ENCODE measurements at places on chromosomes 1 and 21. TPM values are rescaled to one million over a fixed set of nuclear protein-coding genes. Genes with fewer than 3 reads are reported as not detected.

DNA sequence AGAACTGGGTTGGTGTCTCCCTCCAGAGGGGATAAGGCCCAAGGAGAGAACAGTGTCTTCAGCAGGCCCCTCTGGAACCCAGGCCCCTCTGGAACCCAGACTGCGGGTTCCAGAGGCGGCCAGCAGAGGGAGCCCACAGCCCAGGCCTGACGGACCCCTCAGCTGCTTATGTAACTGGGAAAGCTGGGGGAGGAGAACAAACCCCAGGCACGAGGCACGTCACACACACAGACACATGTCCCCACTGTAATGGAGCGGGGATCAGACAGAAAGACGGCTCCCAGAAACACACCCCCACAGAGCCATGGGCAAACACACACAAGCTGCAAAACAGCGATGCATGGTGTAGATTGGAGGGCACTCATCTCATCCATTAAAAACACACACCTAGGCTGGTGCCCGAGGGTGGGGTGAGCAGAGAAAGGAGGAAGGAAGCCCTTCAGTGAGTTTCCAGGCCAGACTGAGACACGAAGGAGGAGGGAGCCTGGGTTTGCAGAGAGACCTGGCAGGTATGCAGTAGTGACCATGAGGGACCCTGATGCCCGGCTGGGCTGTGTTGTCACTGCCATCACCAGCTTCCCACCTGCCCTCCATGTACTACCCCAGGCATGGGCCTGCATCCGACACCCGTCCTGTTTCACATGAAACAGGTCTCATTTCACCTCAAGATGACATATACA is 2.8 kb upstream of the IGSF8 start:
- peak; percentile 71 for DNase-seq

GRCh38 chr1:210252621-210253051 is 20.0 kb downstream of the SERTAD4 start:
- DNase-seq = no peak

Gene SLC1A7
- not detected for total RNA-seq

DNA sequence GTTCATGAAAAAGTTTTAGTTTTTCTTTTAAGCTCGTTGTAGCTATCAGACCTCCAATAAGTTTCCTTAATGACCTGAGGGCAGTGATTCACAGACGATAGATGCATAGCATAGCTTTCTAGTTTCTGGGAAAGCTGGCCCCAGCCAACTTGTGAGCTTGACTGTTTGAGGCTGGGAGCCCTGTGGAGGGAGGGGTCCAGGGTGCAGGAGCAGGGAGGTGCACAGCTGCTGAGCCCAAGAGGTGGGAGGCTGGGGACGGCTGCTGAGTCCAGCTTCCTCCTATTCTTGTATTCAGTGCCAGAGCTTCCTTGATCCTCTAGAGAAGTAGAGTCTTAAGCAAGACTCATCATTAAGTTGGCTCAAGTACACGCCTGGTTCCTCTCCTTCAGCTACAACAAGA is 11.0 kb upstream of the AVPR1B start:
- no peak for DNase-seq

Gene B3GALT5
- 0.57 TPM for total RNA-seq

Gene SIK1
- 0.12 TPM for total RNA-seq

Gene CHML
- total RNA-seq = 14.6 TPM

Gene CD34
- not detected for total RNA-seq

DNA sequence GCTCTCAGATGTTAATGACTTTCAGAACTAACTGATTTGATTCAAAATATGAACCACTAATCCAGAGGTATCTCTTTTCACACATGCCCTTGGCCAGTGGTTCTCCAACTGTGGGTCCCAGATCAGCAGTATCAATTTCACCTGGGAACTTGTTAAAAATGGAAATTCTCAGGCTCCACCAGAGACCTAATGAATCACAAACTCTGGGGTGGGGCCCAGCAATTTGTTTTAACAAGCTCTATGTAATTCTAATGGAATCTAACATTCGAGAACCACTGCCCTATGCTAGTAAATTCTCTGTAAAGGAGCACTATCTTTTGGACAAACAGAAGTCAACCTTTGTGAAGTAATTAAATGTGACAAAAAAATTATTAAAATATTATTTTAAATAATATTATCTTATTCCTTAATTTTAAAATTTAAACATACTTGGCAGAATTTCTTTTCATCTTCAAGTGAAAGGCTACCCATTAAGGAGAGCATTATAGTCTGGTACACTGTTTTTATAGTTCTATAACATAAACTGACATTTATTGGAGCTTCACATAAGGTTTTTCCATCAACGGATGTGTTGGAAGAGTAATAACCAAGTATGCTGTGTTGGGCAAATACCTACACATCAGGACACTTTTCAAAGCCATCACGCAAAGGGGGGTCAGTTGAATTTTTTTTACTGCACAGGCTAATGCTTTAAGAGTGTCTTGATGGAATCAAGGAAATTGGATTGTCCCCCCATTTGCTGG is 130.4 kb downstream of the LHX4 start:
- DNase-seq = peak; percentile 58

Gene DHDDS
- 55.4 TPM for total RNA-seq

Gene DCDC2B
- not detected for total RNA-seq

DNA sequence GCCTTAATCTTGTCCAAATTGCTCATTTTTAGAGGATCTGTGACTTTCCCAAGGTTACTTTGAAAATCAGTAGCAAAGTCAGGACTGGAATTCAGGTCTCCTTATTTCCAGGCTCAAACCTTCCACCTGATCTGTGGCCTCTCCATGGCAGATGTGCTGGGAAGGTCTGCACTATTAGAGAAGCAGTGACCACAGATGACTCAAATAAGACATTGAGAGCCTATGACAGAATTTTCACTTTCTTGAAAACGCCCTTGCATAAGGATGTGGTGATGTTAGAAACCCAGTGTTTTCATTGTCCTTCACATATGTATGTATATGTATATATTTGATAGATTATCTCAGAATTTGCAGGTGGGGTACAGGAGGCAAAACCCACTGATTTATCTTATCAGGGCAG is 45.3 kb downstream of the TTC39A start:
- no peak for DNase-seq

DNA sequence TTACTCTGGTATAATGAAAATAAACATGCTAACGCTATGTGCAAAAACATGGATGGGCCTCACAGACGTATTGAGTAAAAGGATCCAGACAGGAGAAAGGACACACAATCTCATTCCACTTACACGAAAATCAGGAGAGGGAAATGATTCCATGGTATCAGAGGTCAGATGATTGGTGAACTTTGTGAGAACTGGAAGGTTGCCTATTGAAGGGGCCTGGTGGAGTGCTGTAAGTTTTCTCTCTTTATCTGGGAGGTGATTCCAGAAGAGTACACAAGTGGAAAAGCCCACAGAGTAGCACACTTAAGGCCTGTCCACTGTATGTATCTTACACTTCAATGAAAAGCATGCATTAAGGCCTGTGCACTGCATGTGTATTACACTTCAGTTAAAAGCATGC is 9.6 kb downstream of the GSTM2 start:
- no peak for DNase-seq

GRCh38 chr1:182357171-182357570 is 34.4 kb downstream of the GLUL start:
- no peak for DNase-seq

Gene RIIAD1
- total RNA-seq = not detected

GRCh38 chr1:55064071-55064581 is 24.8 kb downstream of the PCSK9 start:
- DNase-seq = peak; percentile 21

DNA sequence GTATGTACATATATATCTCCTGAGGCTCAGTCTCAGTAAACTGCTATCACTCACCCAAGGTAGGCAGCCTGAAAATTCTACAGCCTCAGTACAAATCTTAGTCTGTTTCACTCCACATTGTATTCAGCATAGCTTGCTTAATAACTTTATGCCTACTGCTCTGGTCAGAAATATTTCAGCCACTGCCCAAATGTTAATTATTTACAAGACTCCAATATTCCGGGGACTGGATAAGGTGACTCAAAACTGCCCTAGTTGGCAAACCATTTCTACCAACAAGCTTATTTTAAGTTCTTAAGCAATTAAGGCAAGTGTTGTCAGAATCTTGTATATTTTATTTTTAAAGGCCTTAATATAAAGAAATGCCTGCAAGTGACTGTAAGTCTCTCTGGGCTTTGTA is 114.8 kb downstream of the LRRIQ3 start:
- DNase-seq = no peak

GRCh38 chr1:165539306-165539705 is 4.5 kb upstream of the LRRC52 start:
- DNase-seq = peak; percentile 71

GRCh38 chr1:7683521-7683920 is 87.6 kb upstream of the VAMP3 start:
- DNase-seq = no peak

DNA sequence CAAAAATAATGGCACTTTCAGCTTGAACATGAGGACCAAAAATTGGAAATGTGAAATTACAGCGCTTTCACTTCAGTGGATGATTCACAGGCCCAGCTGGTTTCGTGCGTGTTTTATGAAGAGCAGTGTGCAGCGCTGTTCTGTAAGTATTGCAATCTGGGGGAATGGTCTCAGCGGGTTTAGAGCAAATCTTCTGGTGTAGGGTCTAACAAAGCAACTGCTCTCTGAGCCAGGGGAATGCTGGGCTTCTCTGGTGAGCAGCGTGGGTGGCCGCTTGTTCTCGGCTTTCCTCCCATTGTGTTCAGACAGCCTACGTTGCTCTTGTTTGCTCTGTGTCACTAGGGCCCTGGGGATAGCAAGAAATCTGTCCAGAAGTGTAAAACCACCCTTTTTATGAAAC is 42.4 kb upstream of the GADD45A start:
- no peak for DNase-seq

Gene PCNX2
- total RNA-seq = 15.0 TPM

DNA sequence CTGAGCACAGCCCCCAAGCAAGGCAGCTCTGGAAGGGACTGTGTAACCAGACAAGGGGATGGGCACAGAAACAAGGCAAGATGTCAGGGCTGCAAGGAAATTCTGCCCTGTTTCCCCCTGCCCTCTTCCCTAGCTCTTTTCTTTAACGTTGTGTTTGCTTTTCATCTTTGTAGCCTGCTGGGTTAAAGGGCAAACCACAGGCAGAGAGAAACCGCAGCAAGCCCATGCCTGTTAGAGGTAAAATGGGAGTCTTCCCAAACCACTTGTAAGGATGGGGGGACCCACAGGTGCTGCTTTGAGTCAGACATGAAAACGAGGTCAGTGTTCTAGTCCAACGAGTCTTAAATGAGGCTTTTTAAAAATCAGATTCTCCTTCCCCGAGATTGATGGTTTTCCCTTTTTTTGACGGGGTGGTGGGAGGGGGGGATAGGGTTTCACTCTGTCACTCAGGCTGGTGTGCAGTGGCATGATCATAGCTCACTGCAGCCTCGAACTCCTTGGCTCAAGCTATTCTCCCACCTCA is 13.3 kb downstream of the TGFBR3 start:
- DNase-seq = peak; percentile 46

All from Daoy (cell line).